ENCODE measurements at places on chromosomes 4 and X.

- no peak for DNase-seq
Observed at GRCh38 chr4:79290376-79290775, 35.5 kb downstream of the NAA11 start.

DNA sequence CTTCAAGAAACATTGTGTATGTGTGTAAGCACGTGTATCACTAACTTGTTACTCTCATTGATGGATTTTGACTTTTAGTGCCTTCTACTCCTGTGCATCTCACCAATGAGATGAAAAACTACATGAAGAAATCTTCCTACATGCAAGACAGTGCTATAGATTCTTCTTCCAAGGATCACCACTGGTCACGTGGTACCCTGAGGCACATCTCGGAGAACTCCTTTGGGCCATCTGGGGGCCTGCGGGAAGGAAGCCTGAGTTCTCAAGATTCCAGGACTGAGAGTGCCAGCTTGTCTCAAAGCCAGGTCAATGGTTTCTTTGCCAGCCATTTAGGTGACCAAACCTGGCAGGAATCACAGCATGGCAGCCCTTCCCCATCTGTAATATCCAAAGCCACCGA lies 86.5 kb downstream of the SLC10A6 start:
- no peak for DNase-seq

DNA sequence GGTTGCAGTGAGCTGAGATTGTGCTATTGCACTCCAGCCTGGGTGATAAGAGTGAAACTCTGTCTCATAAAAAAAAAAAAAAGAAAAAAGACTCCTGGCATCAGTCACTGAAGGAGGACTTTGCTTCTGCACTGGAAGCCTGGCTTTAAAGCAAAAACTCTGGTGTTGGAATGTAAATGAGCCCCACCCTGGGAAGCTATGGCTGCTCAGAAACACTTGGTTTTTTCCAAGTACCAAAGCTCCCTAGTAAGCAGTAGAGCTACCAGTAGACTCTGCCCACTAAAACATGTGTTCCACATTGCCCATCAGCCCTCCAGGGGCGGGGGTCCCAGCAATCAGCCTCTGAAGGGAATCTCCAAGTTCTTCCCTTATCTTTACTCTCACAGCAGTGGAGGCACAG lies 154.4 kb downstream of the SHROOM3 start:
- DNase-seq = no peak

GRCh38 chrX:119573840-119574393 lies 446 bp upstream of the UBE2A start:
- DNase-seq = no peak

DNA sequence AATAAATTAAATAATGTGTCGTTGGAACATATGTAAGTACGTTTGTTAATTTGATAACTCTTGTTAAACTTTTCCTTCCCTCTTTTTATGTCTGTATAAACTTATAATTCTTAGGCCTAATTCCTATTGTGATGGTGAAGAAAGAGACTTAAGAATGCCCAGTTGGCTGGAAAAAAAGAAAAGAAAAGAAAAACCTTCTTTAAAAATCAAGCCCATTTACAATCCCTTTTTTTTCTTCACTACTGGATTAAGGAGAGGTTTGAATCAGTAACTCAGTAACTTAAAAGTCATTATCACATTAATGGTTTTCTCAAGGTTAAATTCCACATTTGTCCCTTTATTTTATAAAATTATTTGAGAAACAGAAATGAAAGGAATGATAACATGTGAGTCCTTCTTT lies 253.3 kb upstream of the MAGEB2 start:
- DNase-seq = no peak

GRCh38 chr4:1072830-1073446 lies 40.4 kb downstream of the RNF212 start:
- peak; percentile 39 for DNase-seq

GRCh38 chrX:95995583-95995982 lies 689.1 kb upstream of the DIAPH2 start:
- no peak for DNase-seq

DNA sequence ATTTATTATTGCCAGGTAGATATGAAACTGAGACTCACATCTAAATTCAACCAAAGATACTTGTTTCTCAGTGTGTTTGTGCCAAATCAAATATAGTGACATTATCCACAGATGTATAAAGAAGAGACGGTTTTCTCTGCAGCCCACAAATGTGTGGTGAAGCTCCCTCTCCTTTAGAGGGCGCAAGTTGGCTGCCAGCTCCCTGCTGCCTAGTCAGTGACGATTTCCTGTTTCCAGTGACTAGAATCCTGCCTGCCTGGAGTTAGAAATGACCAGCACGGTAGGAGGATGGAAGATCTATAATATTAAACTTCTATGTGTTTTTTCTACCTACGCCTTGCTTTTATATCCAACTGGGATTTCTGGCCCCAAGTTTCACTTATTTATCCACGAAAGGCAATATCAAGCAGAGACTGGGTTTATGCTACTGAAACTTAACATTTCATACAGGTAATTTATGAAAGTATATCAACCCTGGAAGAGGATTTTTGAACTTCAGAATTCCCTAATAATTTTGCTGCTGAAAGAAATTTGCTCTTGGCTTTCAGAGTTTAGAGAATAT lies 1793.7 kb upstream of the TENM3 start:
- no peak for DNase-seq

DNA sequence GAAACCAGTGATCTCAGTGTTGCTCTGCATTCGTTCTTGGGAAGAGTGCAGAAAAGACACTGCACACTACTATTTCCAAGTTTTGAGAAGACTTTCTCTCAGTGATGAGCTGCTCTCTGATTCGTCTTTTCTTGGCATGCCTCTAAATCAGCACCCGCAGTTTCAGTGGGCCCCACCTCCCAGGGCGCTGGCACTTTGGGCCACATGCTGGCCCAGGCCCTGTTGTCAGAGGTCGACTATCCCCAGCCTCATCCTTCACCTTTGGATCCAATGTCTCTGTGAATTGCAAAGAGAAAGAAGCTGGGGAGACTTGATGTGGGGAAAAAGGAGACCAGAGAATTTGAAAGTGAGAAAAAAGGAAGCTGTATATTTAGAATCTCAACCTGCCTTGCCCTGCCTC lies 644.1 kb upstream of the PITX2 start:
- no peak for DNase-seq

- DNase-seq = no peak
Observed at GRCh38 chrX:151687635-151688034, 7.6 kb upstream of the PRRG3 start.

DNA sequence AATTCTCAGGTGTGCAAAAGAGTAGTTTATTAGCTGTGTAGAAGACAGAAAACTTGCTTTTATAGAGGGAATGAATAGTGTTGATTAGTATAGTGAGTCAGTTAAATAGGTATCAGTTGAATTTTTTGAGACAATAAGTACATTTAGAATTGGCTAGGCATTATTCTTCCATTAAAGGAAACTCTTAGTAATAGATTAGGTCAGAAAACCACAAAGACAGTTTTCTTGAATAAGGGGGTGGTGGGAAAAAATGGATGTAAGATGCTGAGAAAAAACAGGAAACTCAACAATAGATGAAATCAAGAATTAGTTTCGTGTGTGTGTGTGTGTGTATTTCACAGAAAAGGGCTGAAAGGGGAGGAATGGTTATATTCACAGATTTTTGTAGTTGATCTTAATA lies 16.8 kb downstream of the CD38 start:
- DNase-seq = no peak

All from stimulated activated CD4-positive, alpha-beta T cell treated with anti-CD3 and anti-CD28 coated beads, Interleukin-2, amount 100 ng/mL, for 48 hours (primary cell).